ENCODE measurements at places on chromosomes 1 and 21.

DNA sequence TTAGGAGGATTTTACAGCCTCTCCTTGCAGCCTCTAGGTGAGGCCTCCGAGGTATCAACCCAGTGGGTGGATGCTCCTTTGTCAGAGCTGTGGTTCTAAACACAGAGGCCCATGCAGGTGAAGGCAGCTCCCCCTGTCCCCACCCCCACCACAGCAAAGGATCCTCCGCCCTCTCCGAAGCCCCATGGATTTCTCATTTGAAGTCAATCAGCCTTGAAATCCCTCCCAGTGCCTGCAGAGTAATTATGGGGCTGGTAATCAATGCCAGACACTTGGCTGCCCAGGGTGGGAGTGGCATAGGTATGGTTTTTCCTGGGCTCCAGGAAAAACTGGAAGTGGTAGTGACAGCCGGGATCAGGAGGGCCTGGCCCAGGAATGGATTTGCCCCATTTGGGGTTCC is 119.5 kb upstream of the CSF3R start:
- DNase-seq, result no peak

- no peak for DNase-seq
Observed at GRCh38 chr1:175317309-175317708, 124.7 kb upstream of the KIAA0040 start.

DNA sequence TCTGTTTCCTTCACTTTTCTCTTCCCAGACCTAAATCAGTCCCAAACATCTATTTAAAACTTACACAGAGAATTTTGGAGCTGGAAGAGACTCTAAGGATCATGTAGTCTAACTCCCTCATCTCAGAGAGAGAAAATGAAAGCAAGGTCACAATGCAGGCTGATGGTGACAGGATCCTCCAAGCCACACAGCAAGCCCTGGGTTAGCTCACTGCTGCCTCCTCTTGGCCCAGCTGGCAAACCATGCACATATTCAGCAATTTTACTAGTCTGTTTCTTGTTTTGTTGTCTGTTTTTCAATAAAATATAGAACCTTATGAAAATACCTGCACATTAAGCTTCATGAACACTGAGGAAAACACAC is 27.7 kb upstream of the LY9 start:
- DNase-seq, result peak; percentile 87

- DNase-seq, result no peak
Observed at GRCh38 chr1:178301141-178301540, 195.6 kb downstream of the CLEC20A start.

GRCh38 chr1:19481826-19482398 is 3.4 kb downstream of the CAPZB start:
- DNase-seq, result no peak

DNA sequence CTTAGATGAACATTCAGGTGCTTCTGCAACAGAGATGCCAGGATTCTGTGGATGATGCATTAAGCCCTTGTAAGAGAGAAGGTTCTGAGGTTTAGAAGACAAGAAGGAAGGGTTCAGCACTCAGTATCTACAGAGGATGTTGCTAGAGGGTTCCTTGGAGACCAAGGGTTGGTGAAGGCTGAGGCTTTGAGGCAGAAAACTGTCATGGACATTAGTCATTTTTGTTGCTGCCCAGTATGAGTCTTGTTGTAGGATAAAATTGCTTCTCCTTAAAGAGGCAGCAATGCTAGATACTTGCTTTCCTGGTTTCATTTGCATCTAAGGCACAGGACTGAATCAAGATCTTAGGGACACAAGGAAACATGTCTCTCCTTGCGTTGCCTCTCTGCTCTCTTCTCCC is 319.4 kb upstream of the NFIA start:
- no peak for DNase-seq

- no peak for DNase-seq
Observed at GRCh38 chr1:185033686-185034085, 11.7 kb upstream of the RNF2 start.

GRCh38 chr1:222736470-222736869 is 532 bp upstream of the FAM177B start:
- no peak for DNase-seq

DNA sequence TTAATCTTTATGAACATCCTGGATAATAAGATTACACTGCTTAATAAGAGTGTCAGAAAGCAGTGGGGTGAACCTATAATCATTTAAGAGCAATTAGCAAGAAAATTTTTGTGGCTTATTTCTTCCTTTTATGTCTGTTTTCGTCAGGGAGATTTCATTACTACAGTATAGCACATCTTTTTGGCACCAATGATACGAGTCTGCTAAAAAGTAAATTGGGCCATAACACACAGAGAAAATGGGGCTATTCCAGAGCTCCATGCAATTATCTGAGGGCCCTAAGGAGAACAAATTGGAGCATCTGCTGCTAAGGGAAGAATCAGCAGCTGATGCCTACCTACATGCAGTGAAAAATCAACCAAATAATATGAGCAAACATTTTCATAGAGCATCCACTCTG is 330.3 kb upstream of the NCAM2 start:
- no peak for DNase-seq

DNA sequence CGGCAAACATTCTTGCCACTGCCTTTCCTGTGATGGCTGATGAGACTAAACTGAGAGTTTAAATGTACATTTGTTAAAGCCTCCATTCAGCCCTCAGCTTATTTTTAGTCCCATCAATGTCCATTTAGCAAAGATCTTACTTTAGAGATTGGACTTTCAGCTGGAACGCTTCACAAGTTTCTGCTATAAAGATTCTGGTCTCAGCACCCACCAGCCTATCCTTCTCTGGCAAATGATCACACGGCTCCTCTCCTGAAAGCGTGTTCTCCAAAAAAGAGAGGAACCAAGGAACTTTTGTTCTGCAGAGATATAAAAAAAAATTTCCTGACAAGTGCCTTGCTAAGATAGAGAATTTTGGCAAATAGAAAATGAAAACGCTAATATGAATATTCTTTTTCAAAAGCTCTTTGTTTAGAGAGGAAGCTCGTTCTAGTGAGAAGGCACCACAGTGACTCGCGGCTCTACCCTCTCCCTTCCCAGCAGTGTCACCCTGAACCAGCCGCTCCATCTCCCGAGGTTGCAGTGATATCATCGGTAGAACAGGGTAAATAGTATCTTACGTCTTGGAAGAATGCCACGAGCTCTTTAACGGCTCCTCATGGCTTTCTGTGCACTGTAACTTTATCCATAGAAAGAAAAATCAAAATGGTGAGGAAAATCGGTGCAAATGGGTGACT is 200.2 kb downstream of the APP start:
- DNase-seq, result no peak

DNA sequence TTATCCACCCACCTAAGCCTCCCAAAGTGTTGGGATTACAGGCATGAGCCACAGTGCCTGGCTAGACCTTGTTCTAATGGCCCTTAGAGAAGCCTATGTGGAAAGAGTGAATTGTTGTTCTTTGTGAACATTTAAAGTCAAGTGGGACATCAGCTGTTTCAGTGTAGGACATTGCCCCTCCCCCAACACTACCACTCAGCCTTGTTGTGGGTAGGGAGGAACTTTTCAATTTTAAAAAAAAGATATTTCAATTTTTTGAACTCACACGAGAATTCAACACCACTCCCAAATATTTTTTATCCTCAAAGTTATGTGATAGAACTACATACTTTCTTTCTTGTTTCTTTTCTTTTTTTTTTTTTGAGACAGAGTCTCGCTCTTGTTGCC is 36.7 kb upstream of the TMEM222 start:
- no peak for DNase-seq

DNA sequence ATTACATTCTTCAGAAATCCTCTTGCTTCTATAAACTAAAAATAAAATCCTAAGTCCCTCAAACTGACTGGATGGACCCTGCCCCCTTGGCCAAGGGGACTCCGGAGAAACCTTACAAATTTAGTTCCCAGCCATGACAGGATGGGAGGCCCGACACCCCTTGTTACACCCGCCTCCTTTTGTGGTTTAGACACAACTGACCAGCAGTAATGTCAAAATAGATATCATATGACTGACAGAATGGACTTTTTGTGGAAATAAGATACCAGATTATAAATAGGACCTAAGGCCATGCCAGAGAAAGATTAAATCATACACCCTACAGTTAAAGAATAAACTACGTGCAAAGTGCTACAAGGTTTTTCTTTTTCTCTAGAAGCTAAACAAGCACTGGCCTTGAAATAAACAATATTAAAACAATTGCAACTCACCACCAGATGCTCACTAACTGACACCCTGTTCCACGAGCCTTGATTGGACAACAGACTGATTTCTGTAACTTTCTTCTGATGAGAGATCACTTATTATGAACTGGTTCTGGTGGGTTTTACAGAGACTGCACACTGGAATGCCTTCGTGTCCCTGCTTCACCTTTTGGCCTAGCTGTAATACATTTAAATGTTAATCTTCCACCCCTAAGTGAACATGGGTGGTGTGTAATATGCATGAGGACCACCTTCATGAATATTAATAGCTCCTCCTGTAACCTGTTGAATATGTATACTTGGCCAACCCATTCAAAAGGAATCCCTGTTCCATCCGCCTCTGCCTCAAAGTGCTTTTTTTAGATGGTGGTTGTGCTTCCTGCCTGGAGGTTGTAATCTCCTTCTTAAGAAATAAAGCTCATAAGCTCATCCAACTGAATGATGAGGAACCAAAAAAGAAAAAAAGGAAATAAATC is 99.6 kb downstream of the ODF2L start:
- no peak for DNase-seq

DNA sequence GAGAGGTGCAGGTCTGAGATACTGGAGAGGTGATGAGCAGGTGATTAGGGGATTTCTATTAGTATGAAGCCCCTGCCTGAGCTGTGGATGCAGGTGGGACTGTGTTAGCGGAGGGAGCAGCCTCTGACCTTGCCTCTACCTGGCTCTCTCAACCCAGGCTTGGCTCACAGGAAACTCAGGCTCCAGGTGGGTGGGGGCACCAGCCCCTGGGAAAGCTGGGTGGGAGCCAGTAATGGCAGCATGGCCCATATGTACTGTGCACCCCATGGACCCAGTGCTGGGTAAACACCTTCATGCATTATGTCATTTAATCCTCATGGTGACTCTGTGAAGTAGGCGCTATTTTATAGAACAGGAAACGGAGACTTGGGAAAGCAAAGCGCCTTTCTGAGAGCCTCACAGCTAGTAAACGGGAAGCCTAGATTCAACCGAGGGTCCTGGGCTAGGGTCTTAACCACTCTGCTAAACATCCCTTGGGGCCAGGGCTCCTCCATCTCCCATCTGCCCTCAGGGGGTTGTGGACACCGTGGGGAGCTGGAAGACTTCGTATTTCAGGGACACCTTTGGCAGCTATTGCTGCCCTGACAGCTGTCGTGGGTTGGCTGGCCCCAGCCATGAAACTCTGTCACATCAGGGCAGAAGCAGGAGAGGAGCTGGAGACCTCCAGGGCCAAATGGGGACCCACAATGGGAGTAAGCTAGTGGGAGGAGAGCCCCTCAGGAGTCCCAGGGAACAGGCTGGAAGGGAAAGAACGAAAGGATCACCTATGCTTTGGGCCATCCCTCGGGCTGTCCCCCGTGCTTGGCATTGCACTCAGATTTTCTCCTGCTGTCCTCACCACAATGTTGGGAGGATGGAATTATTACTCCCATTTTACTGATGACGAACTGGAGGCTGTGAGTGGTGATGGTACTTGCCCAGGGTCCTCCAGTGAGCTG is 59.6 kb upstream of the CSF3R start:
- DNase-seq, result no peak

GRCh38 chr1:162475089-162475488 is 22.5 kb upstream of the UHMK1 start:
- no peak for DNase-seq

- DNase-seq, result peak; percentile 48
Observed at GRCh38 chr1:54798769-54799641, 2.1 kb downstream of the TTC22 start.

DNA sequence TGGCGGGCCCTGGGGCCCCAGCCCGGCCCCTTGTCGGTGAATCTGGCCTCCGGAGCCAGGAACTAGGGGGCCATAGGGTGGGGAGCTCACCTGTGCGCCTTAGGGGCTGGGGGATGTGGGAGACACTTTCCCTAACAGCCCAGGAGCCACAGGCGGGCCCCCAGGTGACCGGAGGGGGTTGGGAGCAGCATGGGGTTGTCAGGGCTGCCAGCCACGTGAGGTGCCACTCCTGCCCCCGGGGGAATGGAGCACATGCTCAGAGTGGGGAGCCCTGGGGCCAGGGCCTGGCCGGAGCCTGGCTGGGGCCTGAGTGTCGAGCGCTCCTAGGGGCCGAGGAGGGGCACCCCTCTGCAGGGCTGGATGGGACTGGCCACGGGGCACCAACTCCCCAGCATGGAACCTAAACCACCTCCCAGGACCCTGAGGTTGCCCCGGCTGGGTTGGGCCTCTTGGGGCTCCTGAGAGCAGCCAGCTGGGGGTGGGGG is 19.9 kb downstream of the PRXL2B start:
- DNase-seq, result no peak

DNA sequence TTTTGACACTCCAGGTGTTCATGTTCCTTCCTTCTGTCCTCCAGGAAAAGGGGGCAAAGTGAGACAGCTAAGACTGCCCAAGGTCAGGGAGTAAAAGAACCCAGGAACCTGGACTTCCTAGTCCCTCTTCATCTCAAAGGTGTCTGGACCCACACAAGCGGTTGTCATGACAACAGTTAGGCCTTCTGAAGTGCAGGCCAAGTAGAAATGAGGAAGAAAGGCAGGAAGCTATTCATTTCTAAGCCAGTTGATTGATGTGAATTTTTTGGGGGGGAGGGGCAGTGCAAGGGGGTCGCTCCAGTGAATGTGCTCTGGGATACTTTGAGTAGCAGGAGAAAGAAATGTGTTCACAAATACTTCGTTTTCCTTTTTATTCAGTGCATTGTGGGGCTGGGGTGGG is 114.3 kb downstream of the NAV1 start:
- DNase-seq, result no peak

GRCh38 chr1:204190212-204191211 is 5.8 kb downstream of the KISS1 start:
- no peak for DNase-seq

GRCh38 chr1:169321539-169321938 is 46.1 kb downstream of the NME7 start:
- DNase-seq, result no peak

- DNase-seq, result no peak
Observed at GRCh38 chr1:84303314-84303830, 1.9 kb downstream of the SAMD13 start.

- DNase-seq, result no peak
Observed at GRCh38 chr1:46466477-46467182, 23.0 kb upstream of the DMBX1 start.
